ENCODE measurements at places on chromosomes 12 and 14.

DNA sequence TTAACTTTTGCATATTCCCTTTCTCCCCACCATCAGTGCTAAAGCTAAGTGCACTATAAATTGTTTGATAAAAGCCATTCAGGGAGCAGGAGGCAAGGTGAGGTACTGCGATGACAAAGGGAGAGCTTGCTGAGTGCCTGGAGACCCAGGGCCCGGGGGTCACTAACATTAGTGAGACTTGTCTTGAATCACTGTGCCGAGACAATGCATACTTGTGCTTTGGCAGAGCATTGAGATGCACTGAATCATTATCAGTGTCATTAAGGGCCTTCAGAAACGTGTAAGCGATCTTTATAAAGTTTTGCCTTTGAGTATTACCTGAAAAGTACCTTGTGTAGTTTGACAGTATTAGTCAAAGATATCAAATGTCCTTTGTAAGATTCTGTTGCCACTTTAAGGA is 447.5 kb downstream of the PCNX1 start:
- DNase-seq, result no peak

DNA sequence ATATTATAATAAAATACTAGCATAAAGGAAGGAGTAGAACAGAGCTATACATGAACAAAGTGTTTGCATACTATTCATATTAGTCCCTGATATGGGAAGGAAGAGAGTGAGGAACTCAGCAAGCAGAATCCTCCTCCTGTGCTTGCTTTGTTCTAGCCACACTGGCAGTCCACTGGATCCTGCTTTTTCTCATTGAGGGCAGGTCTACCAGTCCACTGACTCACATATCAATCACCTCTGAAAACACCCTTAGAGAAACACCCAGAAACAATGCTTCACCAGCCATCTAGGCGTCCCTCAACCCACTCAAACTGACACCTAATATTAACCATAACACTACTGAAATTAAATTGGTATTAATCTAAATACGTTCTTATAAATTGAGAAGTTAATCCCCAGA is 1861.7 kb upstream of the SEL1L start:
- DNase-seq, result no peak

- DNase-seq, result peak; percentile 16
Measured at GRCh38 chr14:74324931-74325361, 22.2 kb upstream of the ABCD4 start.

- DNase-seq, result peak; percentile 35
Measured at GRCh38 chr14:25090716-25091454, 40.9 kb upstream of the STXBP6 start.

- no peak for DNase-seq
Measured at GRCh38 chr14:69701857-69702256, 65.1 kb upstream of the SRSF5 start.

DNA sequence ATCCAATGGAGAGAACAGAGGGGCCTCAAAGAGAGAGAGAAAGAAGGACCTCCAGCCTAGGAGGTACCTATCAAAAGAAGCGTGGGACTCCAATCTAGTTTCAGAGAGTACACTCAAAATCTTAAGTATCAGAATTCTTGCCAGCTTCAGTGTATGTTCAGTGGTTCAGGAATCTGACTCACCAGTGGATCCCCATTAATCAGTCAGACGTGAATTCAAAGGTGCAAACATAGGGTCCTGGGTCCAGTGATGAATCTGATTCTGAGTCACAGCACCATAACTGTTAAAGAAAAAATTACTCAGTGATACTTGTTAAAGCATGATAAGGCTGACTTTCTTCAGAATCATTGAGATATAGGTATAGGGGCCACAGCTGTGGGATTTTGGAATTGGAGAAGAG is 33.2 kb downstream of the ETNK1 start:
- DNase-seq, result peak; percentile 40

GRCh38 chr14:89574420-89574819 is 157.4 kb upstream of the FOXN3 start:
- no peak for DNase-seq

DNA sequence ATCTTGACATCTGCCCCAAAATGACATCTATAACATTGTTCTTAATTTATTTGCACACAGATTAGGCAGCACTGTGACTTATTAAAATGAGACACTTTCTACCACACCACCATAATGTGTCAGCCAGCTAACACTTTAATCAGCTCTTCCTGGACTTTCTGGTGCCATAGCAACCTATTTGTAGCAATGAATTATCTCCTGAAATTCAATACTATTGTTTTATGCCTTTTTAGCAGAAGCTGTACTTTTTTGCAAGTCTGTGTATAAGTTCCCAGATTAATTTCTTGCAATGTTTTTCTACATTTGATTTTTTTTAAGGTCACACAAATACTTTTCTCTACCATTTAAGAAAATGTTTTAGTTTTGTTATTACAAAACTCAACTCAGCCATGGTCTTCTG is 72.8 kb upstream of the SAV1 start:
- DNase-seq, result no peak

- peak; percentile 45 for DNase-seq
Measured at GRCh38 chr12:95802482-95803270, 12.1 kb upstream of the NTN4 start.

GRCh38 chr12:111756196-111756595 is 10.5 kb upstream of the ALDH2 start:
- no peak for DNase-seq

DNA sequence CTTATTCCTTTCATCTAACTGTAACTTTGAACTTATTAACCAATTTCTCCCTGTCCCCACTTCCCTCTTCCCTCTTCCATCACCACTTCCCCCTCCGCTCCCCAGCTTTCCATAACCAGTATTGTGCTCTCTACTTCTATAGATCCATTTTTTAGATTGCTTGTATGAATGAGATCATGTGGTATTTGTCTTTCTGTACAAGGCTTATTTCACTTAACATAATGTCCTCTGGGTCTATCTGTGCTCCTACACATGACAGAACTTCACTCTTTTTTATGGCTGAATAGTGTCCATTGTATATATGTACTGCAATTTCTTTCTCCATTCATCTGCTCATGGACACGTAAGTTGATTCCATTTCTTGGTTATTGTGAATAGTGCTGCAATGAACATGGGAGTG is 14.4 kb downstream of the ERP27 start:
- DNase-seq, result no peak

DNA sequence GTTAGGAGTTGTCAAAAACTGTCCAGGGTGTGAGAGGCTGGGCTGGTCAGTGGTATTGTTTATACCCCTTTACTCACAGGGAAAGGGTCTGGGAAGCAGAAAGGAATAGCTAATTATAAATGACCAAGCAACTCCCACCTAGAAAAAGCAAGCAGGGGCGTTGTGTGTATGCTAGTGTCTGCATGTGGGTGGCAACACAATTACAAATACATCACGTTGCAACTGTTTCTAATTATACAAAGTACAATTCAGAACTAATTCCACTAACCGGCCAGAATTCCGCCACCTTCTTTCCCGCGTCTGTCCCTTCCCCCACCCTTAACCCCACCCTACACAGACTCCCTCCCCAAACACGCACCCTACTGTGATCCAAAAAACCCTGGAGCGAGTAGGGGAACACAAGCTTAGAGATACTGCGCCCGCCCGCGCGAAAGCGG is 2.2 kb downstream of the DPF3 start:
- no peak for DNase-seq

DNA sequence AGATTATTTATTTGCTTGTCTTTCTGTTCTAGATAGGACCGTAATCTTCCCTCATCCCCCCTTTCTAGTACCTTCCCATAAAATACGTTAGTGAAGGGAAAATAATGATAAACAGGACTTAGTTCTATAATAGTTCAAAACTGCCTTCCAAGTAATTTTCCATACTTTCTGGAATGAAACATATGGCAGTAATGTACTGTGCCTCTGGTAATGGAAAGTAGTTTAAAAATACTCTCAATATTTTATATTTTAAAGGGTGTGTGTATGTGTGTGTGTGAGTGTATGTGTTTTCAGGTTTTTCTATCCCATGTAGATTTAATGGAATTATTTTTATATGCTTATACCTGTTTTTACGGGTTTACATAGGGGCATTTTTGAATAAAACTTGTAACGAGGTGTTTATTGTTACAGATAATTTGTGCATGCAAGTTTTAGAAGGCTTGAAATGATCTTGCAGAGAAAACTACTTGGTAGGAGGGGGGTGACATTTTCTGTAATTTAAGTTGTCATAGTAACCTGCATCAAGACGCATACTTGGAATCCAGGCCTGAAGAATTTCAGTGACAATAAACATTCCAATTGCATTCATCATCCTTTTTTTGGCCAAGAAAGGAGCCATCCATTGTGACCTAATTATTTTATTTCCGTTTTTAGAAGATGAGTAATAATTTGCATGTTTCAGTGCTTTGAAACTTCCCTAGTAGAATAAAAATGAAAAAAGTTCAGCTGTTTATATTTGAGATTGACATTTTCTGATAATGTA is 38.9 kb downstream of the RASSF8 start:
- peak; percentile 92 for DNase-seq

GRCh38 chr14:25394356-25394755 is 344.4 kb upstream of the STXBP6 start:
- no peak for DNase-seq

GRCh38 chr14:93832081-93832480 is 43.8 kb upstream of the PRIMA1 start:
- no peak for DNase-seq

DNA sequence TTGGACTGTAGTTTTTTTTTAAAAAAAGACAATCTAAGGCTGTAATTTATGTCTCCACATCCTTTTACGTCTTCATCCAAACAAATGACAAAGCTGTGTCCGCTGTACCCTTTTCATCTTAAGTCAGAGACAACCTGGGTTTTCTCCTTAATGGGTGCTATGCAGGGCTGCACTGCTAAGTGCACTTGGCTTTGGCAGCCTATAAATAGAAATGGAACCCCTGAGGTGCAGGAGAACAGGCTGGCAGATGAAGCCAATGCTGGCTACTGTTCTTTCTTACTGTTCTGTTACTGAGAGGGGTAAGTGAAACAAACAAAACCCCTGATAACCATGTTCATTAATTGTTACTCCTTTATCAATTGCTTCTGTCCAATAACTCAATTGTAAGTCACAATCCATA is 47.1 kb upstream of the KICS2 start:
- DNase-seq, result no peak

GRCh38 chr12:6460751-6461371 is 9.0 kb downstream of the TAPBPL start:
- DNase-seq, result no peak

GRCh38 chr12:34625116-34625515 is 602.8 kb downstream of the ALG10 start:
- no peak for DNase-seq

GRCh38 chr12:23352670-23353069 is 596.8 kb downstream of the SOX5 start:
- no peak for DNase-seq

DNA sequence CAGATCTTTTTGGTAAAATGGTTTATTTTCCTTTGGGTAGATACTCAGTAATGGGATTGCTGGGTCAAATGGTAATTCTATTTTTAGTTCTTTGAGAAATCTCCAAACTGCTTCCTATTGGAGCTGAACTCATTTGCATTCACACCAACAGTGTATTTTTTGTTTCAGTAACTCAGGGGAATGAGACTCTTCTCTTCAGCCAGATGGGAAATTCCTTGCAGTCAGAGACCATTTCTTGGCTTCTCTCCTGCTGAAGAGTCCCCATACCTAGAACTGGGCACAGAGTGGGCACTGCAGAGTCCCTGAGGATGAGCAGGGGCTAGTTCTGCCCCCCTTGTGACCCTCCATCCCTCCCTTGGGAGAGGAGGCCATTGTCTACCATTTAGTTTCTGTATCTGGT is 10.8 kb downstream of the SDSL start:
- DNase-seq, result no peak

- DNase-seq, result peak; percentile 1
Measured at GRCh38 chr12:30753751-30754382, 884 bp downstream of the CAPRIN2 start.

DNA sequence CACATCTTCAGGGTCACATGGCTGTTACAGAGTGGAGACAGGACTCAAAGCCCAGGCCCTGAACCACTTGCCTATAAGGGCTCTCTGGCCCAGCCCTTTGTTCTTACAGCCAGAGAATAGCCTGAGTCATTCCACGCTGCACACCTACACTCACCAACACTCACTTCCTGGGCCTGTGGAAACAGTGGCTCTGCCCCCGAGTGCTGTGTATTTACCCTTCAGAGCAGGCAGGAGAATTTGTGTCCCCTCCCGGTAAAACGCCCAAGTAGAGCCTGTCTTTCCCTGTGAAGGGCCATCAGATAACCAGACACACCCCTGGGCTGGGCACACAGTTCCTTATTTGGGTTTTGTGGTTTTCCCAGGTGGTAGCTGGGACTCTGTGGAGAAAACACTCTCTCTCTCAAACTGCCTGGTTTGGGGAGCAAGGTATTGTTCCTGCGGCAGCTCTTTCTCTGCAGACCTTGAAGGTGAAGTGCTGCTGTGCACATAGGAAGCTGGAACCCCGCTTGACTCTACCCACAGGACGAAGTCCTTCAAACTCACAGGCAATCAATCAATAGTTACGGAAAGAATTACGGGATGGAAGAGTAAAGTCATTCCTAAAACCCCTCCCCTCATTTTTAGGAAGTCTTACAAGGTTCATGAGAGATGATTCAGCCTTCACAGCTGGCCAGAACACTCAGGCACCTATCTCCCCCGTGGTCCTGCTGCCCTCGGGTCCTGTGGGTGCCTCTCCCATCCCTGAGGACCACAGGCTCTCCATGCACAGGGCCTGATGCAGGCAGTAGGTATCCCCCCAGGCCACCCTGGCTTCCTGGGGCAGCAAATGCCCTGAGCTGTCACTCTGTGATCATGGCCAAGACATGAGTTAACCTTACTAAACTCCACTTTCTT is 20.3 kb downstream of the FIGNL2 start:
- no peak for DNase-seq

DNA sequence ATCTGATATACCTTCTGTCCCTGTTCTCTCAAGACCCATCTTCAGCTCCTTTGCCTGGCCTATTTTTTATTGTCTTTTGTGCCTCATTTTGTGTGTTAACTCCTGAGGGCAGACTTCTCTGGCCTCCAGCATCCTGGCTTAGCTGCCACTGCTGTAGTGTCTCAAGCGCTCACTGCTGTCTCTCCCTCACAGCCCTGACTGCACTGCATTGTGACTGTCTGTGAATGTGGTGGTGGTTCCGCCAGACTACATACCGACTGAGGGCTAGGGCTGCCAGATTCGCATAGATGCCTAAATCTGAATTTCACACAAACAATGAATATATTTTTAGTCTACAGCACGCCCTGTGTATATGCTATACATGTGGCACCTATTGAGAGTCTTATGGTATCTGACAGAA is 1088.9 kb upstream of the TMEM132C start:
- DNase-seq, result peak; percentile 8

Data from fibroblast of skin of left quadriceps (primary cell).